DMS79 treated with DMSO at 0.1 percent for 48 hours (cell line): ENCODE measurements at places on chromosomes 6 and 20.

- peak; percentile 52 for DNase-seq
These were observed 3.2 kb downstream of the MARCKS start for GRCh38 chr6:113860181-113860955.

GRCh38 chr6:95698271-95698670 lies 120.9 kb downstream of the MANEA start:
- DNase-seq: no peak

DNA sequence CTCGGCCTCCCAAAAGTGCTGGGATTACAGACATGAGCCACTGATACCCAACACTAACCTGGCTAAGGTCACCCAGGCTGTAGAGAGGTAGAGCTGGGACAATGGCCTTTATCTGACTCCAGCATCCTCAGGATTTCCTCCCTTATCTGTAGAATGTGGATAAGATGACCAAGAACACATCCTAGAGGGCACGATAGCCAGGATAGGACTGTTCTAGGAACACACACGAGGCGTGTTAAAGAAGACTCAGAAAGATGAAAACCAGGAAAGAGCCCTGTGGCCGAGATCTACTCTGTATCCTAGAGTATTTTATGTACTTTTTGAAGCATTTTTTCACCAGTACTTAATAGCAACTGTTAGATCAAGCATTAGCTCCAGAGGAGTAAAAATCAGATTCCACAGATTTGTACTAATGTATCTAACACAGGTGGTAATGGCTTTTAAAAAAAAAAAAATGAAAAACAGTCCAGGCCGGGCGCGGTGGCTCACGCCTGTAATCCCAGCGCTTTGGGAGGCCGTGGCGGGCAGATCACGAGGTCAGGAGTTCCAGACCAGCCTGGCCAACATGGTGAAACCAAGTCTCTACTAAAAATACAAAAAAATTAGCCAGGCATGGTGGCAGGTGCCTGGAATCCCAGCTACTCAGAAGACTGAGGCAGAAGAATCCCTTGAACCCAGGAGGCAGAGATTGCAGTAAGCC lies 17.3 kb downstream of the PPP1R10 start:
- DNase-seq: no peak

GRCh38 chr6:149248693-149249369 lies 68.7 kb upstream of the TAB2 start:
- DNase-seq: no peak

DNA sequence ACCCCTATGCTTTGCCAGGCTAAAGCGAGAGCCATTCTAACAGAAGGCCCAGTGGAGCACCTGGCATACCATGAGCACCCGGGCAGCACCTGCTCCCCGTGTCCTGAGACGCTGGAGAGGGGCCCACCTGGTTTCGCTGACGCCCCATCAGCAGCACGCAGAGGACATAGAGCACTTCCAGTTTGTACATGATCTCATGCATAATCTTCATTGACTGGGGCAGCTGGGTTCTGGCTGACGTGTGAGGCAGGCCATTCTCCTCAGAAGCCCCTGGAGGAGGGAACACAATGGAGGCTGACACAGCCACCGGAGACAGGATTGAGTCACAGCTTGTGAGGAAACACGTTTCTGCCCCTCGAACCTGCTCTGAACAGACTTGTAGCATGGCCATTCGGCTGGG lies 65.4 kb downstream of the MYH7B start:
- no peak for DNase-seq

DNA sequence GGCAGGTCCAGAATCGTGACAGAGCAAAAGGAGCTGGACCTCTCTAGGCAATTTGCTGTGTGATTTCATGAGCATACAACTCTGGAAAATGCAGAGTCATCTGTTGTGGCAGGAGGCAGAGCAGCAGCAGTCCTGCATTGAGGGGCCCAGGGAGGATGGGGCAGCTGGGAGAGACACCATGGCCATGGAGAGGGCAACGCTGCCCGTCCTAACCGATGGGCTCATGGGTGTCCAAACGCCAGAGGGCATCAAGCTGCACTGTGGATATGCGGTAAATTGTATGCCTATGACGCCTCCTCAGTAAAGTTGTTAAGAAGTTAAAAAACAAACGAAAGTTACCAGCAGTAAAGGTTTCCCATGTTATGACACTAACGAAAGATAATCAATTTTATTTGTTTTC lies 42.2 kb upstream of the DACT2 start:
- no peak for DNase-seq

DNA sequence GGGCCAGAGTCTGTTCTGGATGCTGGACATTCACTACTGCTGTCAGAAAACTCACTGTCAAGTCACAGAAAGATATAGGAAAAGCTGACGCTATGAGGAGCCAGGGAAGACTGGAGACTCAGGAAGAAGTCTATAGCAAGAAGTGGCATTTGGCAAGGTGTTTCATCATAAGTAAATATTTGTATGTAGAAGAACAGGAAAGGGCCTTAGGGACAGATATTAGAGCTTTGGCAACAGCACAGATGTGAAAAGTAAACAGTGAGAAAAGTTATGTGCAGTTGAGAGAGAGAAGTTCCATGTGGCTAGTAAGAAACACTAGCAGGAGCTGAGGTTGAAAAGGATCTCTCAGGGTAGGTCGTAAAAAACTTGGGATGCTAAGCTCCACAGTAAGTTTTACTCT lies 868.9 kb downstream of the PHF3 start:
- DNase-seq: no peak

GRCh38 chr6:76942203-76942966 lies 520.9 kb downstream of the HTR1B start:
- no peak for DNase-seq

- no peak for DNase-seq
These were observed 186.7 kb downstream of the GJA10 start for GRCh38 chr6:90080876-90081481.

DNA sequence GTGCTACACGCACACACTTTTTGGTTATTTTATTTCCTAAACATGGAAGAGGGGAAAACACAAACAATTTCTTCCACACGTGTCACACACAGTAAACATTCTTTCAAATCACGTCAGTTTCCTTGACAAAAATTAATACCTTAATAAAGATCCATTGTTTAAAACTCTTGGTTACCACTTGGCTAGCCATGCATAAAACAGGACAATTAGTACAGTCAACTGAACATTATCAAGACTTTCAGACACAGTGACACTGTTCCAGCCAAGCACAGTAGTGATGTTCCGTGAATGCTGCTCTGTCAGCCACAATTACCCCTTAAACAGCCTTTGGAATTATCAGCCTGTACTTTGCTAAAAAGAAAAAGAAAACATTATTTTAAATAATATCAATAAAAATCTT lies 50.8 kb downstream of the GMDS start:
- no peak for DNase-seq

GRCh38 chr6:16846399-16846778 lies 85.1 kb upstream of the ATXN1 start:
- no peak for DNase-seq

DNA sequence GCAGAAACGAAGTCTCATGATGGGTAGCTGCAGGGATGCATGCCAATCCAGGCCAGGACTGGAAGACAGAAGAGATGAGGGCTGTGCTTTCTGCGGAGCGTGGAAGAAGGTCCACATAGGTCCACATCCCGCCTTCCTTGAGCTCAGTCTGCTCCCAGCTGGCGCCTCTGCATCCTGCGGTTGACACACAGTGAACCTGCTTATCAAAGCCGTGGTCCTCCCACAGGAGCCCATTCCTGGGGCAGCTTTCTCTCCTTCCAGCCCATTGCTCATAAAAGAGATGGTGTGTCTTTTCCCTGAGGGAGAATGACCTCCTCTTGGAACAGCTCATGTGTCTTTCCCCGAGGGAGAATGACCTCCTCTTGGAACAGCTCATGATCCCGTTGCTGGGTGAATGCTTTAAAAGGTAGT lies 225.4 kb downstream of the CDH4 start:
- no peak for DNase-seq
